Activated T-cell treated with anti-CD3 and anti-CD28 coated beads, Interleukin-2, amount 50 U/mL, for 48 hours (primary cell): ENCODE measurements at places on chromosomes 3 and 15.

GRCh38 chr3:128432301-128432970 is 34.3 kb downstream of the DNAJB8 start:
- DNase-seq = no peak

DNA sequence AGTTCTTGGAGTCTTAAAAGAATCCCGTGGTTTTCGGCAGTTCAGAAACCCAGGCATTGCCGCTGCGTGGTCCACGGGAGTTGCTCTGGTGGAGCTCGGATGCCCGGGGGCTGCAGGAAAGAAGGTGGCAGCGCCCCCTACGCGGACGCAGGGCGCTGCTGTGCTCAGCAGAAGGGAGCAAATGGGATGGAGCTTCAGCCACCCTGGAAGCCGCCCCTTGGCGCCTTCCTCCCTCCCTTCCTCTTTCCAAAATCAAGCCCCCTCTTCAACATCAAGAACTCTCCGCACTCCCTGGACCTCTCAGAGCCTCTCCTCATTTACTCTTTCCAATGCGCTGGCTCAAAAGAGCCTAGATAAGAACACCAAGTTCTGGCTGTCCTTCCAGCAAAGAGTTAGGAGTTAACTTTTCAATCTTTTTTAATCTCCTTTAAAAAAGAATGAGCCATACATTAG is 880 bp upstream of the CHRNA7 start:
- DNase-seq = peak; percentile 28

- no peak for DNase-seq
These were observed 232.6 kb downstream of the MEX3B start for GRCh38 chr15:81813215-81813614.

DNA sequence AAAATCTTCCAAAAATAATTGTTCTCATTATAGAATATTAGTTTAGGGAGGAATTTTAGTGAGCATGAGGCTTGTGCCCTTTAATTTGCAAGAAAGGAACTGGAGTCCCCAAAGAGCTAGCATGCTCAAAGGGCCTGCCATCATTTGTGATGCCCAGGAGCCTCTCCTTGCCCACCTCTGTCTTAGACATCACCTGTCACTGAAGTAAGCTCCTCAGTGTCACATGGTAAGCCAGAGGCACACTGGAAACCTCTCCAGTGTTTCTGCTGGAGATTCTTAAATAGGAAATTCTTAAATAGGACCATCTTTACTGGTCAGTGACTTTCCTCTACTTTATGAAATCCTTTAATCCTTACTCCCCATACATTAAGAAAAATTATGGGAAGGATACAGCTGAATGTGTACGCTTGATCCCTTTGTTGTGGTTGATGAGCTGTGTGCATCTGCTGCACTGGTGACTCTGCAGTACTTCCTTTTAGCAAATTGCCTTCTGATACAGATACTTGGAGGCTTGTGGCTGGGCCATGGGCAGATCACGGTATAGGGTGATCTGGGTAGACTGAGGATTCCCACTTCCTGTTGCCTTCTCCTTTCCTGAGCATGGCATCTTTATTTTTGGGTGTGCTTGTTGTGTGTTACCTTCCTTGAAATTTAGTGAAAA is 197.4 kb downstream of the KLHL25 start:
- no peak for DNase-seq

DNA sequence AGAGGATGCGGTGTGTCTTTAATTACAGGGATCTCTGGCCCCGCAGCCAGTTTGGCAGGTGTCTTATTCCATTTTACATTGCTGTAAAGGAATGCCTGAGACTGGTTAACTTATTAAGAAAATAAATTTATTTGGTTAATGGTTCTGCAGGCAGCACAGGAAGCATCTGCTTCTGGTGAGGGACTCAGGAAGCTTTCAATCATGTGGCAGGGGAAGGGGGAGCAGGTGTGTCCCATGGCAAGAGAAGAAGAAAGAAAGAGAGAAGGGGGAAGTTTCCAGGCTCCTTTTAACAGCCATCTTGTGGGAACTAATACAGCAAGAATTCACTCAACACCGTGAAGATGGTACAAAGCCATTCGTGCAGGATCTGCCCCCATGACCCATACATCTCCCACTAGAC is 128.0 kb upstream of the CRBN start:
- DNase-seq = no peak

DNA sequence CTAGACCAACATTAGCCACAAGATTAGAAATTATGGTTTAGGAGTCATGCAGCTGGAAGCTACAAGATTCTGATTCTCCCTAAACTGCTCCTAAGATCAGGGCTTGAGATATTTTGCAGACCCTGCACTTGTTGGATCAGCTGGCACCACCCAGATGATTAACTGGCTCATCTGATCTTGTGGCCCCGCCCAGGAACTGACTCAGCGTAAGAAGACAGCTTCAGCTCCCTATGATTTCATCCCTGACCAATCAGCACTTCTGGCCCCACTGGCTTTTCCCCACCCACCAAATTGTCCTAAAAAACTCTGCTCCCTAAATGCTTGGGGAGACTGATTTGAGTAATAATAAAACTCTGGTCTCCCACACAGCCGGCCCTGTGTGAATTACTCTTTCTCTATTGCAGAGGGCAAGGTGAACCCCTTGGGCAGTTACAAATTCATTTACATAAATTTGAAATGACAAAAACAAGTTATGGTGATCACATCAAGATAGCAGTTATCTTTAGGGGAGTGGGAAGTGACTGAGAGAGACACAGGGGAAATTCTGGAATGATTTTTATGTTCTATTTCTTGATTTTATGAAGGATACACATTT is 76.5 kb downstream of the CD200R1L start:
- peak; percentile 72 for DNase-seq

DNA sequence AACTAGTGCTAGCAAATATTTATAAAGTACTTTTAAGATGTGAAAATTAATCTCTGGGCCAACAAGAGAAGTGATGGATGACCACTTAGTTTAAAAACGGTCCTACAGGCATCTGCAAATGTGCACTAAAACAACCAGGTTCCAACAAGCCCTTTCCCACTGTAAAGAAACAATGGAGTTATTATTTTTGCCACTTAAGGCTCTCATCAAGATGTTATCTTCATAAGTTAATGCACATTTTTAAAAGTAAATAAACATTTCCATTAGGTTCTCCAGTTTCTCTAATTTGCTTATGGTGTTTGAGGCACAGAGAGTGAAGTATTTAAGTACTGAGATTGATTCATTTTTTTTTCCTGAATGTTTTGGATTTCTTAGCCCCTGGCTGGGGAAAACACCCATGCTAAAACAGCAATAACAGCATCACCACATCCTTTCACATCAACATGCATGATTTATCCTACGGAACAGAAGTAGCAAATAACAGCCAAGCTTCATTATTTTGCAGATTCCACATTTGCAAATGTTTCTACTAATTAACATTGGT is 20.8 kb downstream of the ABI3BP start:
- no peak for DNase-seq

- no peak for DNase-seq
These were observed 127.1 kb upstream of the GRM7 start for GRCh38 chr3:6733699-6734394.

DNA sequence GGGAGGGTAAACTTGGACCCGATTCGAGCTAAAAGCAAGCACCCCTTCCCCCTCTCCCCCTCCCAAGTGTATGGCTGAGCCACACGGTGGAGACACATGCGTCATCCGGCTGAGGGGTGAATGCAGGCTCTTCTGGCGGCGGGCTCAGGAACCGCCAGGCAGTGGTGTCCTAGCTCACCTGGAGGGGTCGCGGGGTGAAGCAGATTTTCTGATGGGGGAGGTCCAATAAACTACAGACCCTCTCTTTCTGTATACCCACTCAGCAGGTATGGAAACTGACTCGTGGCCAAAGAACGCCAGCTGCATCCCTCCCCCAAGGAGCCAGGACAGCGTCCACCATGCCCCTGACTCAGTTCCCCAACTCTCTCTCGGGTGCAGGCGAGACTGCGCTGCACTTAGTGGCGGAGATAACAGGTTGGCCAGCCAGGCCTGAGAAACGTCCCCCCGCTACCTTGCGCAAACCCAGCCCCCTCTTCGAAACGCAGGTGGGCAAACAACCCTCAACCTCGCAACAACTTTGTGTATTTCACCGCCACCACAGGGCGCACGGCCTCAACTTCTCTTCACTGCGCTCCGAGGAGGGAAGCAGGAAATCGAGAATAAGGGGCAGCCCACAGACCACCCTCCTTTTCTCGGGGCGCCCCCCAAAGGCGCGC is 1.3 kb downstream of the MAGI1 start:
- peak; percentile 17 for DNase-seq
